HAP-1 (cell line): ENCODE measurements at places on chromosomes 5 and 9.

- no peak for DNase-seq
These were observed 34.3 kb downstream of the TMOD1 start for GRCh38 chr9:97535771-97536170.

- DNase-seq, result no peak
These were observed 6.5 kb downstream of the AGXT2 start for GRCh38 chr5:35041261-35041660.

- DNase-seq, result no peak
These were observed 31.1 kb upstream of the GRXCR2 start for GRCh38 chr5:145903867-145904266.

DNA sequence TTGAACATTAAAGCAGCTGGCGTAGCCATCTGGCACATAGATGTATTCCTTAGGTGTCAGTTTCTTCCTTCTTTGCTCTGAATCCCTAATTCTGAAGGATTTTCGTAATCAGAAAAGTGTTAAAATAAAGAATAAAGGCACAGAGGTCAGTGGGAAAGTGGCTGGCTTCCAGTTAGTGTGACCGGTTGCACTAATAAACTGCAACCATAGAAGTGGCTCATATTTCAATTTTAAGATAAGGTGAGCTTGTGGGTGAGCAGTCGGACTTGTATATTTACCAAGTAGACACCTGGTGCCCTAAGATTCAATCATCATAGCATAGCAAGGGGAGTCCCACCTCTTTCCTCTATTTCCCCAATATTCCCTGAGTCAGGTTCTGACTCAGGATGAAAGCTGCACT is 459.6 kb downstream of the ACTL7B start:
- DNase-seq, result no peak

- no peak for DNase-seq
These were observed 14.3 kb upstream of the SNCAIP start for GRCh38 chr5:122297587-122298298.

DNA sequence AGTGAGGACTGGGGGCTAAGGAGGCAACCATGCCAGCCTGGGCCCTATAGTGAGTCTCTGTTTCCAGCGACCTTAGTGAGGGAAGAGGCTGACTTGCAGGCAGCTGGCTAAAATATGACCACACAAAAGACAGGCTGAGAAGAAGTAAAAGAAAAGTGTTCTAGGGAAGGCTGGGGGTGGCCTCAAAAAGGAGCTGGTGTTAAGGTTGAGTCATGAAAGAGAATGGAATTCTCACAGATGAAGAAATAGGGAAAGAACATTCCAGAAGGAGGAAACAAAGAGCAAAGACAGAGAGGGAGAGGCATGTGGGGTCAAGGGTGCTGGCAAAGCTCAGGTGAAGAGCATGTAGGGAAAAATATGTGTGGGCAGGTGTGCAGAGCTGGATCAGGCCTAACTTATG is 302.7 kb upstream of the RFX3 start:
- DNase-seq, result no peak

GRCh38 chr9:116238225-116238624 is 84.6 kb downstream of the PAPPA start:
- no peak for DNase-seq
